ENCODE measurements at places on chromosomes 12 and 14. TPM values are rescaled to one million over a fixed set of nuclear protein-coding genes. Genes with fewer than 3 reads are reported as not detected.

The TROAP gene
- total RNA-seq, result 1.4 TPM

The LTB4R2 gene
- total RNA-seq, result 6.6 TPM

- peaks cover 59% of the 10 kb centered on the region for H3K27me3 ChIP-seq
- peak; percentile 18 for DNase-seq
- no peaks in the 10 kb centered on the region for H3K36me3 ChIP-seq
These were observed 3.4 kb downstream of the GALNT16 start for GRCh38 chr14:69263364-69263763.

DNA sequence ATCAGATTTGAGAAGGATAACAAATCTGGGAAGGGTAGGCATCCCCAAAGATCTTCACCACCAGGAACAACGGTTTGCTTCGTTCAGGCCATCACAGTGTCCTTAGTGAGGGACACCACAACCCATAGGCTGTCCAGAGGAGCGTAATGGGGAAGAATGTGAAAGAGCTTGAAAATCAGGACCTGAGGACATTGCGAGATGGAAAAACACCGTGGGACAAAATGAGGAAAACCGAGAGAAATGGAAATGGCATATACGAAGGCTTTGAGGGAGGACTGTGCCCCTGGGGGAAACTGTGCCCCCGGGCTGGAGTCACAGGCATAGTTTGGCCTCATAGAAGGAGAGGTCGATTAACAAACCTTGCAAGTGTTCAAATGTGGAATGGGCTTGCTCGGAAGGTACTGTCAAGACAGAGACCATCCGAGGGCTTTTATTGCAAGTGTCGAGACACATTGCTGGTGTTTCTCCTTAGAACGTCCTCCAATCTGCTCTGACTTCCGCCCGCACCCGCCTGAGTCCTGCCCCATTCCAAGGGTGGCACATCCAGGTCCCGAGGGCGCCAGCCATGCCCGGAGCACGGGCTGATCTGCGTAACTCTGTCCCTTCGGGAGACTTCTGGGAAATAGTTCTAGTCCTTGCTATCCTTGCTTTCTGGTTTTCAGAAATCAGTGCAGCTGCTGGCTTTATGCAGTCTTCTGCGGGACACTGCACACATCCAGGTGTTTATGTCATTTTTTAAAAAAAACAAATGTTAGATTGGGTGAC is 885 bp upstream of the PALS1 start:
- no peaks in the 10 kb centered on the region for H3K27me3 ChIP-seq
- no peaks in the 10 kb centered on the region for H3K36me3 ChIP-seq
- peak overlapping the region; percentile 78 for H3K4me3 ChIP-seq
- DNase-seq, result peak; percentile 80

DNA sequence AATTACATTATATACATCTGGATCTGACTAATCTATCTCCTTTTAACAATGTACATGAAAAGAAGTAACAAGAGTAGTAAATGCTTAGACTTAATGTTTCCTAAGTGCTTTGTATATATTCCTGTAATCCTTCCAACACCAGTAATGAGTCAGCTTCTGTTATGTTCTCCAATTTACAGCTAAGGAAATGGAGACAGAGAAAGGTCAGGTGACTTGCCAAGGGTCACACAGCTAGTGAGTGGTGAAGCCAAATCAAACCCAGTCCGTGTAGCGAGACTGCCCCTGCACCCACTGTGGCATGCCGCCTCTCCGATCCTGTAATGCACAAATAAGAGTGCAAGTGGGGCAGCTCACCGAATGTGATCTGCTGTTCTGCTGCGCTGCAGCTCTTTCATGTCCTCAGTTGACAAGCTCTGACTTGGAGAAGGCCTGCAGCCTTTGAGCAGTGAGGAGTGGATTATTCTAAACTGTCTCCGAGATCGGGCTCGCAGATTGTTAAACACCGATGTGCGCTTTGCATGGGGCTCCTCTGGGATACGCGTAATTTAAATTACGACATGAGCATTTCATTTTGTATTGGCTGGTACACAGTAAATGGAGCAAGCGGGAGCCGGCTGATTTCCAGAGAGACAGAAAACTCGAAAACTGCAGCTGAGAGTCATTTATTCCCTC is 65.1 kb upstream of the KTN1 start:
- no peaks in the 10 kb centered on the region for H3K4me1 ChIP-seq
- no peaks in the 10 kb centered on the region for H3K27me3 ChIP-seq
- no peaks in the 10 kb centered on the region for H3K36me3 ChIP-seq
- no peak for DNase-seq
- H3K4me3 ChIP-seq, result no peak overlapping the region
